ENCODE measurements at places on chromosomes 4 and X.

- no peak for DNase-seq
Observed at GRCh38 chr4:164529486-164529885, 224.4 kb upstream of the SMIM31 start.

GRCh38 chr4:73193155-73193554, 65.4 kb downstream of the ANKRD17 start:
- DNase-seq, result no peak

DNA sequence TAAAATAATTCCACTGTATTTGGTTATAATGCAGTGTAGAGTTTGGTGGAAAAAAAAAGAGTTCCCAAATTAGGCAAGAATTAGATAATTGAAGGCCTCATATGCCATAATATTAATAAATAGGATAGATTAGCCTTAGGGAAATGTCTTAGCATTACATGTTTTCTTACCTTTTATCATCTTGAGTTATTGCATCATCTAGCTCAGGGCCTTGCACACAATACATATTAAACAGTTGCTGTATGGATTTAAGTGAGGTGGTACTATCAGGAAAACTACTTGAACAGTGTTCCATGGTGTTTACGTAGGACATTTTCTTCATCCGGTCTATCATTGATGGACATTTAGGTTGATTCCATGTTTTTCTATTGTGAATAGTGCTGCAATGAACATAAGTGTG, 419.4 kb downstream of the EPHA5 start:
- DNase-seq, result no peak

DNA sequence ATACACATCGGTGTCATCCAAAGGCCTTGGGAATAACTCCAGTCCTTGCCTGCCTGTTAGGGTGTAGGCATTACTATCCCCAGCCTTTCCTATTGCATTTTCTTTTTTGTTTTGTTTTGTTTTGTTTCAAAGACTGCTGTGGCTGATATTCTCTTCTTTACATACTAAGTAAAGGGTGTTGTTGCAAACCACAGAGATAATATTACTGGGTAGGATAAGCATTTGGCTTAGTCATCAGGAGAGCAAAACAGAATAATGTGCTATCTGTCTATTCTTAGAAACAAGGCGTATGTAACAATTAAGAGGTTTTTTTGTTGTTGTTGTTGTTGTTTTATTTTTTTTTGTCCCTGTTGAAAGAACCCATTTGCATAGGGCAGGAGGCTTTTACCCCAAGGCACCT, 41.8 kb downstream of the UGT2B28 start:
- no peak for DNase-seq

DNA sequence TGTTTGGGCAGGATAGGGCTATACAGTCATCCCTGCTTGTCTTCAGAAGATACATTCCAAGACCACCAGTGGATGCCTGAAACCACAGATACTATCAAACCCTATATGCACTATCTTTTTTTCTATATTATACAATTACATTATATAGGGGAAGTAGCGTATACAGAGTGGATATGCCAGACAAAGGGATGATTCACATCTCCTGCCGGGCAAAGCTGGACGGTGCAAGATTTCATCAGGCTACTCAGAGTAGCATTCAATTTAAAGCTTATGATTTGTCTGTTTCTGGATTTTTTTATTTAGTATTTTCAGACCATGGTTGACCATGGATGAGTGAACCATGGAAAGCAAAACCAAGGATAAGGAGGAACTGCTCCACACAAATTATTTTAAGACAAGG, 7.0 kb upstream of the AMTN start:
- DNase-seq, result no peak

GRCh38 chr4:97016186-97016907, 1126.9 kb downstream of the STPG2 start:
- no peak for DNase-seq

GRCh38 chr4:87975466-87975865, at the start of gene SPP1:
TSS of gene SPP1 (plus strand) at chr4:87975714. CDS start at chr4:87976896, 1,182 bp downstream.
- peak; percentile 4 for DNase-seq

DNA sequence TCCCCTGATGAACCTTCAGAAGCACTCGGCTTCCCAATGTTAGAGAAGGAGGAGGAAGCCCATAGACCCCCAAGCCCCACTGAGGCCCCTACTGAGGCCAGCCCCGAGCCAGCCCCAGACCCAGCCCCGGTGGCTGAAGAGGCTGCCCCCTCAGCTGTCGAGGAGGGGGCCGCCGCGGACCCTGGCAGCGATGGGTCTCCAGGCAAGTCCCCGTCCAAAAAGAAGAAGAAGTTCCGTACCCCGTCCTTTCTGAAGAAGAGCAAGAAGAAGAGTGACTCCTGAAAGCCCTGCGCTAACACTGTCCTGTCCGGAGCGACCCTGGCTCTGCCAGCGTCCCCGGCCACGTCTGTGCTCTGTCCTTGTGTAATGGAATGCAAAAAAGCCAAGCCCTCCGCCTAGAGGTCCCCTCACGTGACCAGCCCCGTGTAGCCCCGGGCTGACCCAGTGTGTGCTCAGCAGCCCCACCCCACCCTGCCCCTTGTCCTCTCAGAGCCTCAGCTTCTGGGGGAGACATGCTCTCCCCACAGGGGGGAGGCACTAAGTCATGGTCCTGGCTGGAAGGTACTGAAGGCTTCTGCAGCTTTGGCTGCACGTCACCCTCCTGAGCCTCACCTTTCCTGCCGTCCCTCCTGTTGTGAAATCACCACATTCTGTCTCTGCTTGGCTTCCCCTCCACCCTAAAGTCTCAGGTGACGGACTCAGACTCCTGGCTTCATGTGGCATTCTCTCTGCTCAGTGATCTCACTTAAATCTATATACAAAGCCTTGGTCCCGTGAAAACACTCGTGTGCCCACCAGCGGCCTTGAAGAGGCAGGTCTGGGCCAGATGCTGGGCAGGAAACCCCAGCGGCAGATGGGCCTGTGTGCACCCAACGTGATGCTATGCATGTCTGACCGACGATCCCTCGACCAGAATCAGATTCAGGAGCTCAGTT, 34.7 kb downstream of the NOP14 start:
- no peak for DNase-seq

GRCh38 chr4:64614276-64614675, 205.0 kb upstream of the TECRL start:
- DNase-seq, result no peak

- DNase-seq, result no peak
Observed at GRCh38 chr4:107845681-107846080, 20.9 kb downstream of the SGMS2 start.

DNA sequence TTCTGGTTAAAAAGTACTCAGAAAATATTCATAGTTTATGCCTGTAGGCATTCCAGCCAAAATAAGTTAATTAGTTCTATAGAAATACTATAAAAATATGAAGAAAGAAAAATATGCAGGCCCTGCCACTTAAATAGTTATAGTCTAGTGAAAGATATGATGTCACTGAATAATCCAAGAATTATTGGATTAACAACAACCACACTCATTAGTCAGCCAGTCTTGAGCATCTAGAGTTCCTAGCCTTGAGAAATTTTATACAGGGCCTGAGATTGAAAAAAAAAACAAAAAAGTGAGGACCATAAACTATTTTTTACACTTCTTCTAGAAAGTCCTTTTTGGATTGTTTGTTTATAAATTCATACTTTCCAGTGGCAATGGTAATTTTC, 823.0 kb downstream of the FAT4 start:
- no peak for DNase-seq

DNA sequence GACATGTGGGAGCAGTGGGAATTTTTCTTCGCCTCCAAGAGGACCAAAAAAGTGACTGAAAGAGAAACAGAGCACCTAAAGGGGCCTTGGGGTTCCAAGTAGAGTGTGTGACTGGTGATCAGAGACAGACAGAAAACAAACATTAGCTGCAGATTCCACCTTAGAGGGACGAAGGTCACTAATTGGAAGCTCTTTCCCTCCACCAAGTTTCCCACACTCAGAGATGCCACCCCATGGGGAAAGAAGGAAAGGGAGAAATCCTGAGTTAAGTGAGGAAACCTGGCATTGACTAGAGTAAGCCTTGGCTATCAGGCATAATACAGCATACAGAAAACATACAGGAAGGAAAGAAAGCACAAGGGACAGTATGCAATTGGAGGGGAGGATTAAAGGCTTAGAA, 90.9 kb downstream of the HNRNPD start:
- DNase-seq, result no peak

DNA sequence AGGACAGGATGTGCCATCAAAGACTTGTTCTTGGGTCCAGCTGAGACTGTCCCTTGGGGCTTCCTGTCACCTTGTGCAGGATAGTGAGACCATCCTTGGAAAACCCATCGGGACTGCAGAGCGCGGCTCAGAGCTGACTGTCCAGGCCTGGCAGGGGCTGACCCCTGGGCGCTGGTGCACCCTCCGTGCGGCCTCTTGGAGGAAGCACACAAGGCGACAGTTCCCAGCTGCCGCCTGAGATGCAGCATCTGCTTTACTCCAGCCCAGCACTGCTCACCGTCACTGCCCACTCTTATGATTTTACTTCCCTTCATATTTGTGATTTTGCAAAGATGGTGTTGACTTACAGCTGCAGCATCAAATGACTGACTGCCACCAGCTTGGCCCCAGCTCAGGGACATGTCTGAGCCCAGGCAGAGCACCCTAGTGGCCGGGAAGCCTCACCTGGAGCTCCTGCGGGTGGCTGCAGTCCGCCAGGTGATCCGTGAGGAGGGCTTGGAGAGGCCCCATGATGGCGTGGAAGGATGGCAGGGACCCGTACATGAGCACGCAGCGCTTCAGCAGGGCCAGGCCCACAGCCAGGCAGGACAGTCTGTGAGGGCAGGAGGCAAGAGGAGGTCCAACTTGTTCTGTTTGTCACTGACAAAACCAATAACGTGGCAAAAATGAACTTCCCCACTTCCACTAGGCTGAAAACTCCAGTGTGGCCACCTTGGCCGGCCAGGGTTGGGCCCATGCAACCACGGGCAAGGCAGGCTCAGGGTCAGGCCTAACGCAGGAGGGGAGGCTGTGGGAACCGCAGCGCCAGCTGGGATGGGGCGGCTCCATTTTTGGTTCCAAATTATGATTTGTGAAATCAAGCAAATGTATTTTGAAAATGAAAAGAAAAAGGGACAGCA, 21.8 kb downstream of the NOP14 start:
- DNase-seq, result no peak

GRCh38 chr4:28073860-28074555, 1213.4 kb downstream of the STIM2 start:
- no peak for DNase-seq

- DNase-seq, result no peak
Observed at GRCh38 chr4:182653596-182653995, 263.6 kb downstream of the DCTD start.

- no peak for DNase-seq
Observed at GRCh38 chr4:115249808-115250207, 136.4 kb upstream of the NDST4 start.

DNA sequence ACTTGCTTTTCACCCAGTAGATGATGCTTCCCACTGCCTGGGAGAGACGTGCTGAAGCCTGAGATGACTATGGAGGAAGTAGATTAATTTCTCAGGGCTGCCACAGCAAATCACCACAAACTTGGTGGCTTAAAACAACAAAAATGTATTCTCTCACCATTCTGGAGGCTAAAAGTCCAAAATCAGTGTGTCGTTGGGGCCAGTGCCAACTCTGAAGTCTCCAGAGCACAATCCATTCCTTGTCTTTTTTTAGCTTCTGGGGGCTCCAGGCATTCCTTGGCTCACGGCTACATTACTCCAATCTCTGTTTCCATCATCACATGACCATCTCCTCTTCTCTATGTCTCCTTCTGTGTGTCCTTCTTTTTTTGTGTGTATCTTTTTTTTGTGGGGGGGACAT, 105.8 kb upstream of the C1QTNF7 start:
- DNase-seq, result no peak

DNA sequence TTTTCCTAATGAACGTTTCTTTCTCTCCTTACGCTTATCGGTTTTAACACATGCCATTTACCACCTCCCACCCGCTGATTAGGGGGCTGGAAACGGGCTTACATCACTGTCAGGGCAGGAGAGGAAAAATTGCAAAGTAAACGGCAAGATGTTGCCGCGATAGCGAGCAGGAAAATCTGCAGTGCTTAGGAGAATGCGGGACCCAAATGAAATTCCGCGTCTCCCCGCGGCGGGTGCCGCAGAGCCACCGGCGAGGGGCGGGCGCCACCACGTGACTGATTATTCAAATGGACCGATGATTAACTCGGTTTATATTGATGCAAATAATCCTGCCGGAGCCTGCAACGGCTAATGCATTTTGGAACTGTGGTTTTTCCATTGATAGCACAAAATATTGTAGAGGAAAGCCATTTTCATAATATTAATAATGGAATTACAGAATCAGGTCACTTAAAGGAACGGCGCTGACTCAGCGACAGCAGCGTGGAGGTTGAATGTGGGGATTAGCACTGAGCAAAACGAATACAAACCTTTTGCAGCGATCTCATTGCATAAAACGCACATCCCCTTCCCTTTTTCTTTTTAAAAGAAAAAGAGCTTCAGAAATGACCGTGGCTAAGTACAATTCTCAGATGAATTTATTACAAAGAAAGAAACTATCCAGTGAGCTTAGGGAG, 224.2 kb downstream of the STIM2 start:
- no peak for DNase-seq

- DNase-seq, result no peak
Observed at GRCh38 chrX:110178179-110178865, 139.6 kb downstream of the AMMECR1 start.

DNA sequence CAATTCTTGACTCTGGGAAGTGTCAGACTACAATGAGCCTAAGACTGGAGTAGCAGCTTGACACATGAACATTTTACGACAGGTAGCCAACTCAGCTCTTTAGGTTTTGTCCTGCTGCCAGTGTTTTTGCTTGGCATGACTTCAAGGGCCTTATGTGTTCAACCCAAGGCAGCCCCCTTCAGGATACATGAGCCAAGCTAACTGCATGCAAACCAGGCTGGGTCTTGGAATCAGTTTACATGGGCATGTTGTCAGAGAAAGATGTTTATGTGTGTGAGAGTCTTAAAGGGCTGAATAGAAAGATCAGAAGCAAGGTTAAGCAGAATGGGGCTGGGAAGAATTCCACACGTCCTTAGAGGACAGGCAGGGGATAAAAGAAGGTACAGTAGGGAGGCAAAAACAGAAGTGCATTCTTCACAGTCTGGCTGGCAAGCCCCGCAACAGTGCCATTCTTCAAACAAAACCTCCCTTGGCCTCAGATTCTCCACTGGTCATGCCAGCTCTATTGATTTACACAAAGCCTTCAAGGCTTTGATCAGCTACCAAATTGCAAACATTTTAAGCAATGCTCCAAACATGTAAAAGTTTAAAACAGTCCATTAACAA, 97.3 kb downstream of the NKX6-1 start:
- DNase-seq, result no peak

DNA sequence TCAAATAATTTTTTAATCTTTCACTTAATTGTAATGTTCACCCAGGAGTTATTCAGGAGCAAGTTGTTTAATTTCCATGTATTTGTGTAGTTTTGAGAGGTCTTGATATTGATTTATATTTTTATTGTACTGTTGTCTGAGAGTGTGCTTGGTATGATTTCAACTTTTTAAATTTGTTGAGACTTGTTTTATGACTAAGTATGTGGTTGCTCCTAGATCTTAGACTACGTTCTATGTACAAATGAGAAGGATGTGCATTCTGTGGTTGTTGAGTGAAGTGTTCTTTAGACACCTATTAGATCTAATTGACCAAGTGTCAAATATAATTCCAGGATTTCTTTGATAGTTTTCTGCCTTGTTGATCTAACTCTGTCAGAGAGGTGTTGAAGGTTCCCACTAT, 353.3 kb upstream of the GNPDA2 start:
- no peak for DNase-seq
